Foreskin keratinocyte (primary cell): ENCODE measurements at places on chromosomes 5 and 9.
A peak's percentile ranks its signal among the peaks of the same experiment; 100 is the strongest.

- DNase-seq = no peak
These were observed 2.6 kb downstream of the IER5L start for GRCh38 chr9:129175515-129175824.

- peak; percentile 46 for DNase-seq
These were observed 43.6 kb upstream of the RAD23B start for GRCh38 chr9:107239474-107239873.

DNA sequence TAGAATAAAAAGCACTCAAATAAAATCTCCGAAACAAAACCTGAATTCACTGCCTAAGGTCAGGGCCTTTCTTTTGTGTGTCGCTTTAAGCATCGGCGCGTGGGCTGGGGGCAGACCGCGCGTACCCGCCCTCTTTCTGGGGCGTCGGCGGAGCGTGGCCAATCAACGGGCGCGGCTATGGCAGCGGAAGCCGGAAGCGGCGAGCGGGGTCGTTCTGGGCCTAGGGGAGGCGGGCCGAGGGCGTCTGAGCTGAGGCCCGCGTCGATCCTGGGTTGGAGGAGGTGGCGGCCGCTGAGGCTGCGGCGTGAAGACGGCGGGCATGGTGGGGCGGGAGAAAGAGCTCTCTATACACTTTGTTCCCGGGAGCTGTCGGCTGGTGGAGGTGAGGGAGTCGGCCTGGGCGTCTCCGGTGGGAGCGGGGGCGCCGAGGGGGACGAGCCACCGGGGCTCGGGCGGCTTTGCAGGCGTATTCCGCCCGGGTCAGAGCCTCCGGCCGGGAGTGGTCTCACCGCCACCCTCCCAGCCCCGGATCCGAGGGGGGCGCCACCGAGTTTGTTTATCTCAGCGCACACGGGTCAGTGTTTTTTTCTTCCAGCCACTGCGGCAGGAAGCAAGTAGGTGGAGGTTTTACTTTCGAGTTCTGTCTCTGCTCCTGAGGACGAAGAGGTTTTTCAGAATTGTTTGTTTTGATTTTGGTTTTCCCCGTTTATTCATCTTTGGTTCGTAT lies at the start of gene MAT2B:
Gene MAT2B, plus strand, starts transcription at position 252 of the 727 bp plus-strand sequence. Its CDS starts 68 bp downstream, at position 320.
- DNase-seq = peak; percentile 72

DNA sequence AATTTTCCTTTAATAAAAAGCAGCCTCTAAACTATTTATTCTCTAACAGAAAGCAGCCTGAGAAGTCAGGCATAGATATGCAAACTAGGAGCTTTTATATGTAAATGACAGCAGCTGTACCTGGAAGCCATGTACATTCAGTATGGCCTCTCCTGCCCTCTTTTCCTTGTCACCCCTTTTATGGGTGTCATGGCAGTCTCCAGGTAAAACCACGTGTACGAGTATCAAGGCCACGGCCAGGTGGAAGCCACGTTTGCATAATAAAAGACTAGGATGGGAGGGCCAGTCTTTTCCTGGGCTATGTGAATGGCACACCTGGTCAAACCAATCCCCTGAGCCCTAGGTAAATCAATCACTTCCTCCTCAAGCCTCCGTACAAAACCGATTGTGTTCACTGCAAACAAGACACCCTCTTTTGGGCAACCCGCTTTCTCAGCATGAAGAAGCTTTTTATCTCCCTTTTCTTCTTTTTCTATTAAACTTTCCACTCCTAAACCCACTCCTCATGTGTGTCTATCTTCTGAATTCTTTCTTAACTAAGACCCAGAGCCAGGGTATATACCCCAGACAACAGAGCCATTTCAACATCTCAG lies 419.5 kb upstream of the CTNND2 start:
- DNase-seq = no peak

- DNase-seq = peak; percentile 8
These were observed 138.8 kb downstream of the LRRC70 start for GRCh38 chr5:62717301-62717933.

DNA sequence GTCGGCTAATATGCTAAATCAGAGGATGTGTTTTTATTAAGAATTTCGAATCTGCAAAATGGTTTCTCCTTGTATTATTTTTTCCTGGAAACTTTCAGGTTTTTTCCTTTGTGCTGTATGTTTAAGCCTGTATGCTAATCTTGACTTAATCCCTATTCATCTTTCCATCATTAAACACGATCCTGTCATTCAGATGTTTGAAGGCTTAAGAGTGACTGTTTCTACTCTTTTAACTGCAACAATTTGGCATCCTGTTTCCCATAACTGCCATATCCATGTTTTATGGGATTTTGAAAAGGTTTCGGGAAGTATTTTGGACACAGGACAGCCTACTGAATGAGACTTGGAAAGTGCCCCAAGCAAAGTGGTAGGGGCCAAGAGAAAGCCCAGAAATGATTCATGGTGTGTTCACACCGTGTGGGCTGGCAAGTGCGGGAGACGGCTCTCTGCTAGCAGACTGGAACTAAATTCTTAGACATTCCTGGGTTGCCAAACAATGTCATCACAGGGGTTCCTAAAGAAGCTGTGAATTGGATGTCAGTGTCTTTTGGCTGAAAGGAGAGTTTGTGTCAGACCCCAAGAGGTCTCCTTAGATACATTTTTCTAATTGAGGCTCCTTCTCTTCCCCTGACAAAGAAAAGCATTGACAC lies 125.4 kb upstream of the ADAMTS16 start:
- DNase-seq = no peak

DNA sequence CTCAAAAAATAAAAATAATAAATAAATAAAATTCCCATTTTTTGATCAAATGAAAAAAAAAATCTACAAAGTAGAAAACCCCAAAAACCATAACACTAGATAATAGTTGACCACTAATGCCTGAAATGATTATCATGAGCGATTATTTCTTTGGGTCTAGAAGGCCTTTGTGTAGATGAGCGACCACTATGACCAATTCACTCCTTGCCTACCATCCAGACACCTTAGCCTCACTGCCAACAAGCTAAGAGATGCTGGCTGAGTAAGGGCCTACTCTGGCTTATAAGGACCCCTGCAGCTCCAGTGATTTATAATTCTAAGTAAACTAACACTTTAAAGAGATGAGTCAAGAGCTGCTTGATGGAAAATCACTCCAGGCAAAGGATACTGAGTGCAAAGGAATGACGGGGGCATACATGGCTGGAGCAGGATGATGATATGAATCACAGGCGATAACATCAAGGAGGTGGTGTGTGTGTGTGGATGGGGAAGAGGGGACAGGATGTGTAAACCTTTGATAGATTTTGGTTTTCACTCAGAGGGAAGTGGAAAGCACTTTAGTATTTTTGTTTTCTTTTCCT lies 4.8 kb upstream of the F2RL1 start:
- peak; percentile 97 for DNase-seq

GRCh38 chr9:82546136-82546535 lies 516.8 kb downstream of the RASEF start:
- no peak for DNase-seq

- DNase-seq = peak; percentile 81
These were observed 6.7 kb downstream of the AP3B1 start for GRCh38 chr5:78287833-78288232.
